ENCODE measurements at places on chromosomes 2 and 18. TPM values are rescaled to one million over a fixed set of nuclear protein-coding genes. Genes with fewer than 3 reads are reported as not detected.

The SRSF7 gene
- 95.1 TPM for total RNA-seq

The TCF23 gene
- 0.18 TPM for total RNA-seq

The CD226 gene
- total RNA-seq = 2.5 TPM

The ANO7 gene
- 0.74 TPM for total RNA-seq

The VWC2L gene
- total RNA-seq = 0.25 TPM

The ANKRD62 gene
- 0.06 TPM for total RNA-seq

The ALPI gene
- not detected for total RNA-seq

Measured in lung (tissue), 17 donors.